ENCODE measurements at places on chromosomes 7 and 10.

GRCh38 chr10:131698986-131699385 lies 201.8 kb upstream of the PPP2R2D start:
- DNase-seq: no peak

- no peak for DNase-seq
Measured at GRCh38 chr10:113285305-113285704, 267.5 kb upstream of the HABP2 start.

GRCh38 chr7:133065301-133065700 lies 16.6 kb downstream of the CHCHD3 start:
- no peak for DNase-seq

- no peak for DNase-seq
Measured at GRCh38 chr10:6542999-6543430, 37.1 kb downstream of the PRKCQ start.

GRCh38 chr10:108696792-108697477 lies 1226.4 kb downstream of the XPNPEP1 start:
- DNase-seq: no peak

GRCh38 chr10:5620966-5621365 lies 45.4 kb downstream of the ASB13 start:
- DNase-seq: no peak

DNA sequence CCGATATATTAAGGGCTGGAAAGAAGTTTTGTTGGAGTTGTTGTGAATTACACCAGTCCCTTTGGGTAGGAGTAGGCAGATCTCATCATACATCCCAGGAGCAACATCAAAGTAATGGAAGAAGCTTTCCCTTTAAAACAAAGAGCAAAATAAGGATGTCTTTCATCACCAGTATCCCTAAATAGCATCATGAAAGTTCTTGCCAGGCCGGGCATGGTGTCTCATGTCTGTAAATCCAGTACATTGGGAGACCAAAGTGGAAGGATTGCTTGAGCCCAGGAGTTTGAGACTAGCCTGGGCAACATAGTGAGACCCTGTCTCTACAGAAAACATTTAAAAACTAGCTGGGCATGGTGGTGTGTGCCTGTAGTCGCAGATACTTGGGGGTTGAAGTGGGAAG lies 38.7 kb downstream of the LRRC20 start:
- DNase-seq: no peak

- no peak for DNase-seq
Measured at GRCh38 chr7:80885757-80886156, 33.1 kb downstream of the SEMA3C start.

- no peak for DNase-seq
Measured at GRCh38 chr7:135798095-135798494, 49.5 kb upstream of the FAM180A start.

GRCh38 chr10:15724683-15725082 lies 5.0 kb upstream of the ITGA8 start:
- DNase-seq: no peak

Measured in skeletal muscle cell (primary cell).